ENCODE measurements at places on chromosomes 4 and X. TPM values are rescaled to one million over a fixed set of nuclear protein-coding genes. Genes with fewer than 3 reads are reported as not detected.

Gene PPP1R2C
- not detected for total RNA-seq

Gene CFAP47
- total RNA-seq: 0.26 TPM

- H3K4me3 ChIP-seq: no peak overlapping the region
- H3K27me3 ChIP-seq: no peaks in the 10 kb centered on the region
- no peaks in the 10 kb centered on the region for H3K4me1 ChIP-seq
- no peak overlapping the region for H3K27ac ChIP-seq
Observed at GRCh38 chr4:53169695-53170617, 195.9 kb downstream of the SCFD2 start.

DNA sequence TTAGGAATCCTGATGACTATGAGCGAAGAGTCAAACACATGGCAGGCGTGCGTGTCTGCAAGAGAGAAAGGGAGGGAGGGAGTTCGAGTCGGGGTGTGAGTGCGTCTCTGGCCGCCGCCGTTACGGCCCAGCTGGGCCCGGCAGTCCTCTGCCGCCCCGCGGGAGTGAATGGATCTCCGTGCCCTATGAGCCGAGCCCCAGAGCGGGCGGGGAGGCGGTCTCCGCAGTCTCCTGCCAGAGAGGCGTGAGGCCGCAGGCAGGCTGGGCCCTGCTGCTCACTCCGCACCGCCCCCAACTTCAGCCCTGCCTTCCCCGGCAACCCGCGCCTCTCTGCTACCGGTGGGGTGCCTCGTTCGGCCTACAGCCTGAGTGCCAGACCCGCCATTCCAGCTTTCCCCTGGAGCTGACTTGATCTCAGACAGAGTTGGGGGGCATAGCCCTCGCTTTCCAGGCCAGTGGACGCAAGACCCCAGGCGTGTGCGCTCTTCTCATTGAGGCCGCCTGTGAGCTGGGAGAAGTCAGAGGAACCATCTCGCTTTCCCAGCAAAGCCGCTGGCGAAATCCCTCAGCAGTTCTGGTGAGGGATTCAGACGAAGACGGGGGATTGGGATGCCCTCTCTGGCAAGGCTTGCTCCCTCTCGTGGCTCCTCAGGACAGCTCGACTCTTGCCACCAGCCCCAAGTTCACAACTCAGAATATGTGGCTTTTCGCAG, 1.4 kb downstream of the SLC16A2 start:
- no peaks in the 10 kb centered on the region for H3K4me1 ChIP-seq
- DNase-seq: peak; percentile 87
- H3K4me3 ChIP-seq: peak overlapping the region; percentile 76
- no peaks in the 10 kb centered on the region for H3K27me3 ChIP-seq

GRCh38 chr4:95526075-95526474, 22.7 kb downstream of the UNC5C start:
- no peak overlapping the region for H3K27ac ChIP-seq
- DNase-seq: no peak
- H3K27me3 ChIP-seq: no peaks in the 10 kb centered on the region
- no peaks in the 10 kb centered on the region for H3K4me1 ChIP-seq
- H3K4me3 ChIP-seq: no peak overlapping the region
- no peaks in the 10 kb centered on the region for H3K36me3 ChIP-seq

GRCh38 chr4:163382178-163382869, 38.6 kb downstream of the NPY5R start:
- no peaks in the 10 kb centered on the region for H3K36me3 ChIP-seq
- no peak overlapping the region for H3K27ac ChIP-seq
- no peaks in the 10 kb centered on the region for H3K27me3 ChIP-seq
- no peak for DNase-seq
- H3K4me1 ChIP-seq: no peaks in the 10 kb centered on the region

GRCh38 chrX:100721328-100721727, 10.6 kb downstream of the SYTL4 start:
- no peaks in the 10 kb centered on the region for H3K4me1 ChIP-seq
- H3K36me3 ChIP-seq: no peaks in the 10 kb centered on the region
- DNase-seq: no peak
- no peak overlapping the region for H3K4me3 ChIP-seq

DNA sequence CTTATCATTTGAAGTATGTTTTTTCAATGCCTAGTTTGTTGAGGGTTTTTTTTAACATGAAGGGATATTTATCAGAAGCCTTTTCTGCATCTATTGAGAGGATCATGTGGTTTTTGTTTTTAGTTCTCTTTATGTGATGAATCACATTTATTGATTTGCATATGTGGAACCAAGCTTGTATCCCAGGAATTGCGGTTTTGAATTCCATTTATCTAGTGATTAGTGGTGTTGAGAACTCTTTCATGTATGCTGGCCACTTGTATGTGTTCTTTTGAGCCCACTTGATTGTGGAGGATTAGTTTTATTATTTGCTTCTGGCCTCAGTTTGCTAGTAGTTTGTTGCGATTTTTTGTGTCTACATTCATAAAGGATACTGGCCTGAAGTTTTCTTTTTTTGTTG, 85.0 kb upstream of the CNKSR2 start:
- no peaks in the 10 kb centered on the region for H3K27me3 ChIP-seq
- H3K27ac ChIP-seq: no peak overlapping the region
- no peaks in the 10 kb centered on the region for H3K36me3 ChIP-seq
- no peak for DNase-seq
- no peaks in the 10 kb centered on the region for H3K4me1 ChIP-seq

All from endodermal cell (in vitro differentiated cells).